ENCODE measurements at places on chromosomes 2 and 18.

DNA sequence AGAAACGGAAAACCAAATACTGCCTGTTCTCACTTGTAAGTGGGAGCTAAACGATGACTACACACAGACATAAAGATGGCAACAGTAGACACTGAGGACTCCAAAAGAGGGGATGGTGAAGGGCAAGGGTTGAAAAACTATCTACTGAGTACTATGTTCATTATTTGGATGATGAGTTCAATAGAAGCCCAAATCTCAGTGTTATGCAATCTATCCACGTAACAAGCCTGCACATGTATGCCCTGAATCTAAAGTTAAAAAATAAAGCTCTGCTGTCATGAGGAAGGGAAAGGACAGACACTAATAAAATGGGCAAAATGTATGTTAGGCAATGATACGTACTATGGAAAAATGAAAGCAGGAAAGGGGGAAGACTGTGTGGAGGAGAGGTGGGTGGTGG is 376.0 kb downstream of the TGIF1 start:
- no peak for DNase-seq

GRCh38 chr2:72033636-72034035 is 114.0 kb downstream of the CYP26B1 start:
- DNase-seq = no peak

DNA sequence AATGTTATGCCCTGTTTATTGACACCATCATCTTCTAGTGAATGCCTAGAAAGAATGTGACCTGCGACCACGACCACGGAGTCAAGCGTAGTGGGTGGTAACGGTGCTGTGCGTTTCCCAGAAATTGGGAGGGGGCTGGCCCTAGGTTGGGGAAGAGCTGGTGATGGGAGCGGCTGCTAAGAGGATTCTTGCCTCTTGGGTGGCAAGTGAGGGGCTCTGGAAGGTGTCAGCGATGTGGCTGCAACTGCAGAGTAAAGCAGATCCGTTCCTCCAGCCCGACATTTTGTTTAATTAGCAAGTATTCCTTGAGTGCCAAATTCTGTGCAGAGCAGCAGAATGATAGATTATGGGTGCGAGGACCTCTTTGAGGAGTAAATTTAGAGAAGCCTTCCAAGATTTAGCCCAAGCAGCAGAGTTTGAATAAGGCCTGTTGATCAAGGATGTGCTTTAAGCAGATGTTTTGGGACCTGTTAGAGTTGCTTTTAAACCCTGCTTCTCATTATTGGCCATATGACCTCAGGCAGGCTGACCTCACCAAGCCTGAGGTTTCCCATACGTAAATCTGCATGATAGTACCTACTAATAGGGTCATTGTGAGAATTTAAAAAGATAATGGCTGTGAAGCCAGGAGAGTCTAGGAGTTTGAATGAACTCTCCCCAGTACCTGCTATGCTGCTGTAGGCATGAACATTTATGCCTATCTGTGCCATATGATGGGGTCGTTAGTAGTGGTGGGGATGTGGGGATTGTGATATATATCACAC is 287.7 kb downstream of the PTGR3 start:
- DNase-seq = no peak

- no peak for DNase-seq
Observed at GRCh38 chr2:26274058-26274613, 29.4 kb downstream of the HADHB start.

- DNase-seq = no peak
Observed at GRCh38 chr18:1213126-1213525, 308.5 kb downstream of the ADCYAP1 start.

DNA sequence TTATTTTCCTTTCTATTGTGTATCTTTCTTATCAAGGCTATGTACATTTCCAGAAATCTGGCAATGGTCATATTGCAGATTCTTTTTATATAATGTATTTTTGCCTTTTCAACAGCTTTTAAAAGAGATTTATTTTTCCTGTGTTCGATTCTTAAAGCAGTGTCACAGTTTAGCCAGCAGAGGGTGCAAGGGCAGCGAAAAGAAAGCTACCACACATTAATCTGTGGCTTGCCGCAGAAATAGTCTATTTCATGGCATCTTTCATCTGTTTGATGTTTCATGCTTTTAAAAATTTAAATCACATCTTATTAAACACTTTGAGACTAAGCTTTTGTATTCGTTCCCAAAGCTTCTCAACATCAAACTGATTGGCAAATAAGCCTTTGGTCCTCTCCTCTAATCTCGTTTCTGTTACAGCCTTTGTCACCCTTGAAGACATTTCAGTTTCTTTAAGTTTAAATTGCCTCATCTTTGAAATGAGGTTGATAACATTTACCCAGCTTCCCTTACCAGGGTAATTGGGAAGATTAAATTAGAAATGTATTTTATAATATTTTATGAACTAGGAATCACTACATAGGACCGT is 73.3 kb downstream of the PIK3C3 start:
- DNase-seq = no peak

DNA sequence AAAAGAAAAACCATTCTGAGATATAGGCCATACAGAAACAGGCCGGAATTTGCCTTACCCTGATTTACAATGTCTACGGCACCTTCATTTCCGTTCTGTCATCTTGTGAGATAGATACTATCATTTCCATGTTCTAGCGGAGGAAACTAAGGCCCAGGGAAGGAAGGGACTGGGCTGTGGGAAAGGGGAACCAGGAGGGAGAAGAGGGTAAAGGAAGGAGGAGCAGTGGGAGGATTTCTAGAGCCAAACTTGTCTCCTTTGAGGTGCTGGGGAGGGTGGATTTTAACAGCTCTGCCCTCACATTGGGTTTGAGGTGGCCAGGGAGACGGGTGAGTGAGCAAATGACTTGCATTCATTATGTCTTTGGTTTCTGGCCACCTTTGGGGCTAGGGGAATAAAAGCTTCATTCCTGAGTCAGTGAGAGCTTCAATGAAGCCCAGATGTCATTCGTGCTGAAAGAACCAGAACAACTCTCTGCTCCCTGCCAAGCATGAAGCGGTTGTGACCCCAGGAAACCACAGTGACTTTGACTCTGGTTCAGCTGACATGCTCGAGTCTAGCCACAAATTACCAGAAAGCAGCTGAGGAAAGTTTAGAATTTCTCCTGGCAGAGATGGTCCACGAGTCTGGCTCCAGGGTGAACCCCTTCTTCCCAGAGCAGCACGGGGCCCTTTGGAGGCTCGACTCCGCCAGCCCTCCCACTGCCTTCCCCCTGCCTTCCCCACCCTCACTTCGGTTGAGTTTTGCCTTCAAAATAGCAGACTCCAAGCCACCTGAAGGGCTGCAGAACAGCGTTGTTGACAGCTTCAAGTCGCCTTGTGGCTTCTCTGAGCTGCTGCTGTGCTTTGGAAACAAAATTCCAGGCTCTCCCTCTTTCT is 3.8 kb downstream of the ACTG2 start:
- DNase-seq = peak; percentile 24

DNA sequence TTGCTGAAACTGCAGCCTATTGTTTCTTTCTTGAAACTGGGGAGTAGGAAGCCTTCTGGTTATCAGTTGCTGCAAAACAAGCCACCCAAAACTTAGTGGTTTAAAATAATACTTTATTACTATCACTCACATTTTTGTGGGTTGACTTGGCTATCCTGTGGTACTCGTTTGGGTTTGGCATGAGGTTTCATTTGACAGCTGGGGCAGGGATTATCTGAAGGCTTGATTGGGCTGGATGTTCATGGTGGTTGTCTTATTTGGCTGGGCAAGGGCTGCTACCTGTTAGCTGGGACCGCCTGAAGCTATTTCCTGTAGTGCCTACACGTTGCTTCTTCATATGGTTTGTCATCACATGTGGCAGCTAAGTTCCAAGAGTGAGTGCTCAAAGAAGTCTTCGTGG is 122.3 kb downstream of the PLCL1 start:
- no peak for DNase-seq

DNA sequence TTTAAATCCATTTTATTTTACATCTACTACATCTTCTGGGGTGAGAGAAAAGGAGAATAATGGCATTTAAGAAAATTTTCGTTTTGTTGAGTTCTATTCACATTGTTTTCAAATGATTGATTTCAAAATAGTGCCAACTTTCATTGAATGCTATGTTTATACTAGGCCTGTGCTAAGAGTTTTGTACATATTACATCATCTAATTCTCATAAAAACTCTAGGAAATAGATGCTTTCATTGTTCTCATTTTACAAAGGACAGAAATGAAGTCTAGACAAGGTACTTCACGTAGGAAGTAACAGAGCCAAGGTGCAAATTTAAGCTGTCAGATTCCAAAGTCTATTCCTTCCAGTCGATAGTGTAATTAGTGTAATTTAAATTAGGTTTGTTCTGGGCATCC is 402.8 kb upstream of the UBE2E3 start:
- DNase-seq = no peak

DNA sequence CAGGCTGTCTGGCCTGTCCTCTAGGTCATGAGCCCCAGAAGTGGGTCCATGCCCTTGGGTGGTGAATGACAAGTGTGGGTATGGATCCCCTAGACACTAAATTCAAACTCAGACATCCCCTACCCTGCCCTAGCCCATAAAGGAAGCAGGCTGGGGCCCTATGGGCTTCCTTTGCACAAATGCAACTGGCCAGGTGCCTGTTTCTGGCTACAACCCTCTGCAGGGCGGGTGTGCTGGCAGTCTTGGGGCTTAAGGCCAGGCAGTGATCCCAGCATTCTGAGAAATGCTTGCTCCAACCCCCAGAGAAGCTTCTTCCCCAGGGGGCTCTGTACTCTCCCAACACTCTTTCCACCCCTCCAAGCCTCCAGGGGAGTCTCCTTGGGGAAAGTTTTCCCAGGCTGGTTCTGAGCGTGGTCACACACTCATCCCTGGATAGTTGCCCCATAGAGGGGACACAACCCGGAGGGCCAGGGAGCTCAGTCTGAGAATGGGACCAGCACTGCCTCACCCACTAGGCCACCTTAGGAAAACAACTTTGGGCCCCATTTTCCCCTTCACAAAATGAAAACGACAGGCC is 16.6 kb upstream of the ASPRV1 start:
- DNase-seq = no peak

GRCh38 chr2:237405006-237405559 is 8.9 kb downstream of the COL6A3 start:
- DNase-seq = no peak

- DNase-seq = no peak
Observed at GRCh38 chr2:157497638-157498314, 53.9 kb upstream of the CYTIP start.

GRCh38 chr2:62998949-62999348 is 51.7 kb upstream of the OTX1 start:
- no peak for DNase-seq

DNA sequence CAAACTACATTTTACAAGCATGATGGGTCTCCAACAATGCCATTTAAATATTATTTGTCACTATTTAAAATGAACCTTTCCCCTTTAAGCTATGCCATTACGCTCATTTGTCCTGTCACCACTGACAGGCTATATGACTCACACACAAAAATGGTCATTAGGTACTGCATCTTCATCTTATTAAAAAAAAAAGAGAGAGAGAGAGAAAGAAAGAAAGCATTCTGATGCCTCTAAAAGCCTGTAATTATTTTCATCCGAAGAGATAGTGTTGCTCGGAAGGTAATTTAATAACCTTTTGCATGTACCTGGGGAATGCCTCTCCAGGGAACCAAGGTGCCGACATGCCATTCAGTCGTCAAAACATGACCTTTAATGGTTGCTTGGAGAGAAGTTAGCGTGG is 226.7 kb downstream of the ARHGAP15 start:
- no peak for DNase-seq

DNA sequence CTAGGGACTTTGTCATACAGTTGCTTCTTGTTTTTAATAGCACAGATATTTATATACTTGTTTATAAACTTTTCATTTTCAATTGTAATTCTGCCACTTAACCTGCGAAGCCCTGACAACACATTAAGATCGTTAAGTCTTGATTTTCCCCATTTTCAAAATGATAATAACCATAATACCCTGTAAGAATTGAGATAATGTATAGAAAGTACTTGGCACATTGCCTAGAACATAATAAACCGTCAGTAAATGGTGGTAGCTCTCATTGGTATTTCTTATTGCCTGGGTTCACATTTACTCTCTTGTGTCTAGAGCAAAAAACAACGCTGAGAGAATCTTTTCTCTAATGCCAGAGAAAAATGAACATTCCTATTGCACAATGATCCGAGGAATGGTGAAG is 18.6 kb downstream of the PTCD3 start:
- no peak for DNase-seq

GRCh38 chr18:9950289-9951016 is 36.6 kb downstream of the VAPA start:
- DNase-seq = no peak

- no peak for DNase-seq
Observed at GRCh38 chr2:238251986-238252385, 12.1 kb upstream of the HES6 start.

GRCh38 chr2:108701806-108702205 is 17.5 kb upstream of the RANBP2 start:
- no peak for DNase-seq

DNA sequence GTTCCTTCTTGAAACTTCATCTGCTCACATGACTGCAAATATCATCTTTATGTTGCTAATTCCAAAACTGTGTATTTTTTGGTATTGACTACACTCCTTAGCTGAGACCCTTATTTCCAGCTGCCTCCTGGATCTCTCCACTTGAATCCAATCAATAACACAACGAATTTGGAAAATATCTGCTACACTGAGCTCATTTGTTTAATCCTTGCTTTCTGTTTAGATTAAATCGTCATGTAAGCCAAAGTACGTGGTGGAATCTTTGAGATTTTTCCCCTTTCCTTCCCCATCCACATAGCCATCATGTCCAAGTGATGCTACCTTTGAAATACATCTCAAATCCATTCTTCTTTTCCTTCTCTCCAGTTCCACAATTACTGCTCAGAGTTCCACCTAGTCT is 15.6 kb downstream of the OTX1 start:
- DNase-seq = no peak

- no peak for DNase-seq
Observed at GRCh38 chr18:23920054-23920453, 94.5 kb upstream of the TTC39C start.

- no peak for DNase-seq
Observed at GRCh38 chr2:8026381-8026780, 655.5 kb upstream of the ID2 start.

- DNase-seq = no peak
Observed at GRCh38 chr2:21270083-21270491, 146.3 kb downstream of the TDRD15 start.

DNA sequence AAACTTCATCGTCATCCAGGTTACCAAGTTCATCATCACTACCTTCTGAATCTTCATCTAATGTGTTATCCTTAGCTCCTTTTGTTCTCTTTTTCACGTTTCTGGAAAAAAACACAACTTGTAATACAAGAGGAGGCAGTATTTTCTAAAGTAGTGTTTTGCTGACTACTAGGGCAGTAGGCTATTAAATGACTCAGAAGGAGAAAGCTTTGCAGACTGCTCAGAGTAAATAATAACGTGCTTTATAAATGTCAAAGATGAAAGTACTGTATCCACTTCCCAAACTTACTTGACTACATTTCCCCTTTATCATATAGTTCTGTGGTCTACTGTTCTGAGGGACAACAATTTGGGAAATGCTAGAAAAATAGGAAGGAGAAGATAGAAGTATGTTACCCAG is 15.6 kb downstream of the CEBPZOS start:
- DNase-seq = no peak

Measured in activated T-helper 2 cell treated with anti-CD3 and anti-CD28 coated beads, Interferon-gamma antibody, Interleukin-2, Interleukin-4, amounts not matched to agents 10 μg/mL and 5 μg/mL and 100 μg/mL, durations not matched to agents 14 hours and 24 hours and 36 hours (primary cell).